ENCODE measurements at places on chromosomes 11 and 22.

GRCh38 chr11:2270322-2271076, at the start of gene ASCL2:
TSS of gene ASCL2 (minus strand) at chr11:2270588. CDS start at chr11:2270332, 256 bp downstream.
- no peaks in the 10 kb centered on the region for H3K36me3 ChIP-seq
- H3K27me3 ChIP-seq = peaks cover 28% of the 10 kb centered on the region
- H3K4me1 ChIP-seq = no peaks in the 10 kb centered on the region
- H3K4me3 ChIP-seq = no peak within 1 kb of the TSS
- H3K27ac ChIP-seq = no peak within 1 kb of the TSS
- DNase-seq = no peak

GRCh38 chr11:17353821-17354600, 2.4 kb downstream of the NCR3LG1 start:
- no peaks in the 10 kb centered on the region for H3K36me3 ChIP-seq
- peak overlapping the region; percentile 12 for H3K4me3 ChIP-seq
- H3K27me3 ChIP-seq = peaks cover 26% of the 10 kb centered on the region
- H3K4me1 ChIP-seq = peaks cover 2% of the 10 kb centered on the region
- DNase-seq = peak; percentile 5

DNA sequence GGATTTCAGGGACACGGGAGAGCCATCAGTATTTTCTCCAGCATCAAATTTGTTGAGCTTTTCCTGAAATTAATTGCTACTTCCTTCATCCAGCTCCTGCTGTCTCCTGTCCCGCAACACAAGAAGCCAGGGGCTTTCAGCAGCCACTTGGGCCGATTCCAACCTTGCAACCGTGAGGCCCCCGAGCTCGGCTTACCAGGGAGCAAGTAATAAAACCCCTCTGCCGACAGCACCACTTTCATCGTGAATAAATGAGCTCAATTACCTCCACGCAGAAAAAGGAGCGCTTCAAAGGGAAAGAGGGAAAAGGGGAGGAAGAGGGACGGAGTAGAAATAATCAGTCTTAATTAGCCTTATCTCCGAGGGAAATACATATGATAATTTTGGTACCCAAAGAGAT, 76.6 kb downstream of the CELSR1 start:
- no peak for DNase-seq
- no peaks in the 10 kb centered on the region for H3K4me1 ChIP-seq
- H3K27me3 ChIP-seq = no peaks in the 10 kb centered on the region
- H3K4me3 ChIP-seq = no peak overlapping the region
- no peaks in the 10 kb centered on the region for H3K36me3 ChIP-seq
- H3K27ac ChIP-seq = no peak overlapping the region

DNA sequence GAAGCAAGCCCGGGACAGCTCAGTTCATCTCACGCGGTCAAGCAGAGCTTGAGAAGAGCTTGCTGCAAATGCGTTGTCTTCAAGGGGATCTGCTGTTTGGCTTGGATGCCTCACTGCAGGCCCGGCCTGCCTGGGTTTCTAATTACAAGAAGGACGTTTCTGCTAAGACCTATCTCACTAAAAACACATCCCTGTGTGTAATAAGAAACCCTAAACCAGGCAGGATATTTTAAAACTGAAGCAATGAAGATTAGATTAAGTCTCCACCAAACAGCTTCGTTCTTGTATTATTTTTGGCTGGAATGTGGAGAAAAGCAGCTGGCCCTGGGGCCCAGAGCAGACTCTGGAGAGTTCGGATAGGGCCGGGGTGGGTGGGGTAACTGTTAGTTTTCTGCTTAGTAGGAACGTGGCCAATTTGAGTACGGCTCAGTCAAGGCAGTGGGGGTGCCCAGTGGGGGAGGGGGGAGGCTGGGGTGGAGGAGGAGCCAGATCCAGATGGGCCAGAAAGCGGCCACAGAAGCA, 6.0 kb downstream of the PKNOX2 start:
- no peaks in the 10 kb centered on the region for H3K27me3 ChIP-seq
- no peak overlapping the region for H3K27ac ChIP-seq
- no peaks in the 10 kb centered on the region for H3K36me3 ChIP-seq
- H3K4me3 ChIP-seq = no peak overlapping the region
- peaks cover 19% of the 10 kb centered on the region for H3K4me1 ChIP-seq

GRCh38 chr11:78325274-78325781, 92.3 kb downstream of the GAB2 start:
- H3K36me3 ChIP-seq = no peaks in the 10 kb centered on the region
- DNase-seq = no peak
- H3K27ac ChIP-seq = no peak overlapping the region
- H3K27me3 ChIP-seq = no peaks in the 10 kb centered on the region
- no peaks in the 10 kb centered on the region for H3K4me1 ChIP-seq
- H3K4me3 ChIP-seq = no peak overlapping the region

- no peak for DNase-seq
- no peaks in the 10 kb centered on the region for H3K27me3 ChIP-seq
- H3K36me3 ChIP-seq = peaks cover 2% of the 10 kb centered on the region
Measured at GRCh38 chr11:83181815-83182214, 11.7 kb upstream of the ANKRD42 start.

- H3K27me3 ChIP-seq = no peaks in the 10 kb centered on the region
- no peak for DNase-seq
- H3K4me3 ChIP-seq = no peak overlapping the region
- no peak overlapping the region for H3K27ac ChIP-seq
- peaks cover 12% of the 10 kb centered on the region for H3K4me1 ChIP-seq
Measured at GRCh38 chr22:27863556-27863955, 55.5 kb downstream of the PITPNB start.

DNA sequence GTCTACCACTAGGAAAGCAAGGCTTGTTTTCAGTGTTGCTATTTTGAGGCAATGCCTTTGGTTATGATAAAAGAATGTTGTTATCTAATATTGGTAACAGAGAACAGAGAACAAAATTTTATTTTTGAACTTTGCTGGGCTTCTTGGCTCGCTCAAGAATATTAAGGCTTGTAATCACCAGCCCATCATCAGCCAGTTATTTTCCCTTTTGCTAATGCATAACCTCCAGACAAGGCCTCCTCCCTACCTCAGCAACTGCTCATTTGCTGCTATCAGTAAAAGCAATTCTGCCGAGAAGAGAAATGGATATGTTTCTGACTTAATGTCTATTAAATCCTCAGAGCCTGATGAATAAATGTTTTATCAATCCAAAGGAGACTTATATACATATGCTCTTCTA, 8.9 kb downstream of the MTMR2 start:
- no peaks in the 10 kb centered on the region for H3K36me3 ChIP-seq
- no peak overlapping the region for H3K27ac ChIP-seq
- H3K4me1 ChIP-seq = peaks cover 5% of the 10 kb centered on the region
- no peak overlapping the region for H3K4me3 ChIP-seq
- no peak for DNase-seq

GRCh38 chr22:38314051-38314932, 2.9 kb downstream of the CSNK1E start:
- peaks cover 11% of the 10 kb centered on the region for H3K4me1 ChIP-seq
- no peak overlapping the region for H3K4me3 ChIP-seq
- DNase-seq = peak; percentile 27
- peak overlapping the region; percentile 33 for H3K27ac ChIP-seq
- H3K36me3 ChIP-seq = peaks cover 7% of the 10 kb centered on the region

DNA sequence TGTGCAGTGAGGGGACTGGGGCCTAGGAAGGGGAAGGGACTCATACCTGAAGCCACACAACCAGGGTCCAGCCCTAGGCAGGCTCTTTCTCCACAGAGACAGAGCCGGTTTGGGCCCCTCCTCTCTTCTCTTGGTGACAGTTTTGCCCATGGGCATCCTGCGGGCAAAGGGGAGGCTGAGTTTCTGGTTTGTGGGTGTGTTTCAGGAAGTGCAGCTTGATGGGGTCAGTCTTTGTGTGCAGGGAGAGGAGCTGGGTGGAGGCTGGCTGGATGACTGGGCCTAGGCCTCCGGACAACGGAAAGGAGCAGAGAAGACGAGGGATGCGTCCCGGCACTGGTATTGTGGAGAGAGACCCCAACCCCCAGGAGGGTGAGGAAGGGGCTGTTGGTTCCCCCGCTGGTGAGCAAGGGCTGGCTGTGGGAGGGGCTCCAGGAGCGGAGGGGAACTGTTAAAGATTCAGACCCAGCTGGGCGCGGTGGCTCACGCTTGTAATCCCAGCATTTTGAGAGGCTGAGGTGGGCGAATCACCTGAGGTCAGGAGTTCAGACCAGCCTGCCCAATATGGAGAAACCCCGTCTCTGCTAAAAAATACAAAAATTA, 23.4 kb upstream of the CELSR1 start:
- H3K27ac ChIP-seq = no peak overlapping the region
- no peaks in the 10 kb centered on the region for H3K4me1 ChIP-seq
- no peak for DNase-seq
- no peaks in the 10 kb centered on the region for H3K36me3 ChIP-seq
- H3K4me3 ChIP-seq = no peak overlapping the region

DNA sequence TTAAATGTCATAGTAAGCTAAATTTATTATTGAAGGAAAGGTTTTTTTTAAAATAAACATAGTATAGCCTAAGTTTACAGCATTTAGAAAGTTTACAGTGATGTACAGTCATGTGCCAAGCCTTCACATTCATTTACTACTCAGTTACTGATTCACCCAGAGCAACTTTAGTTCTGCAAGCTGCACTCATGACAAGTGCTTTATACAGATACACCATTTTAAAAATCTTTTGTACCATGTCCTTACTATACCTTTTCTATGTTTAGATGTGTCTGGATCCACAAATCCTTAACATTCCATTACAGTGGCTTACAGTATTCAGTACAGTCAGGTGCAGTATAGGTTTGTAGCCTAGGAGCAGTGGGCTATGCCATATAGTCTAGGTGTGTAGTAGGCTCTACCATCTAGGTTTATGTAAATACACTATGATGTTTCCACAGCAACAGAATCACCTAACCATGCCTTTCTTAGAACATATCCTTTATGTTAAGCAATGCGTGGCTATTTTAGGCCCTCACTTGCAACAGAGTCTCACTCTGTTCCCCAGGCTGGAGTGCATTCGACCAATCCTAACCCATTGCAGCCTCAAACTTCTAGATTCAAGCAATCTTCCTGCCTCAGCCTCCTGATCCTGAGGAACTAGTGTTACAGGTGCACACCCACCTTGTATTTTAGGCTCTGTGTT, 79.5 kb upstream of the SLC25A18 start:
- H3K27ac ChIP-seq = no peak overlapping the region
- H3K4me3 ChIP-seq = no peak overlapping the region
- H3K27me3 ChIP-seq = no peaks in the 10 kb centered on the region
- no peak for DNase-seq

DNA sequence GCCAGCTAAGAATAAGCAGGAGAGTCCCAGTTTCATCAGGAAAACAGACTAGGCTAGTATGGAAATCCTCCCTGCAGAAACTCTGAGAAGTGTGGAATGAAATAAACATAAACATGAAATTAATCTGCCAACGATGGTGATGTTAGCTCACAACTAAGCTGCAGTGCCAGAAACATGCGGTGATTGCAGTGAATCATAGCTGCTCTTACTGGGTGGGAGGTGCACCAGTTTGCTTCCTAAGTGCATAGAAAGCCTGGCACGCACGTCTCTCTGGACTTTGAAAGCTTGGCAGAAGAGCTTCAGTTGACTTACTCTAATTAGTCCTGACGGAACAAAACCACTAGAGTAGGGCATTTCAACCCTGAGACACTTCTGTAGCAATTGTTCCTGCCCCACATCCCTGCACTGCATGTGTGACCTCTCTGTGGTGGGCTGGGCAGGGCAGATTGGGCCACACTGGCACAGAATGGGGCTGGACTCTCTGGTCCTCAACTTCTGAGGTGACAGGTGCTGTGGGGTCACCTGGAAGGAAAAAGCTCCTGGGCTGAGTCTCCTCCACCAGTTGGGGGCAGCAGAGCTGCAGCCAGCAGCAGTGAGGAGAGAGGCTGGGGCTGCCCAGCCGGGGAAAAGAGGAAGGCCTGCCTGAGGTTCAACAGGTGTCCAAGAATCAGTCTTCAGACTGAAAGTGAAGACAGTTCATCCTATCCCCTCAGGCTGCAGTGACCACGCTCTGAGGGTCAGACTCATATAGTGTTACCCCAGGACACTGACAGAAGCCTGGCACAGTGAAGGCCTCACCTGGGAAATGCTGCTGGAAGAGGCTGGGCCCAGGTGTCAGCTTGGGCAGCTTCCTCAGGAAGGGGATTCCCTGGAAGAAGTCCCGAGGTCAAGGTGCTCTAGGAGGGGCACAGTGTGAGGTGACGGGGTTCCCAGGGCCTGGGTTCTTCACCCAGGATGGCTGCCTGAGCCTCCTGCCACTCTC, 40.5 kb downstream of the GGTLC2 start:
- no peaks in the 10 kb centered on the region for H3K27me3 ChIP-seq
- H3K4me1 ChIP-seq = no peaks in the 10 kb centered on the region
- no peak overlapping the region for H3K27ac ChIP-seq
- DNase-seq = peak; percentile 37

- no peak overlapping the region for H3K27ac ChIP-seq
- no peak for DNase-seq
- H3K36me3 ChIP-seq = no peaks in the 10 kb centered on the region
- no peaks in the 10 kb centered on the region for H3K4me1 ChIP-seq
Measured at GRCh38 chr11:26946257-26946716, 47.6 kb upstream of the FIBIN start.

- H3K36me3 ChIP-seq = no peaks in the 10 kb centered on the region
- peaks cover 1% of the 10 kb centered on the region for H3K27me3 ChIP-seq
- no peak for DNase-seq
- H3K4me1 ChIP-seq = no peaks in the 10 kb centered on the region
Measured at GRCh38 chr22:43887391-43887790, 4.4 kb downstream of the PNPLA5 start.

DNA sequence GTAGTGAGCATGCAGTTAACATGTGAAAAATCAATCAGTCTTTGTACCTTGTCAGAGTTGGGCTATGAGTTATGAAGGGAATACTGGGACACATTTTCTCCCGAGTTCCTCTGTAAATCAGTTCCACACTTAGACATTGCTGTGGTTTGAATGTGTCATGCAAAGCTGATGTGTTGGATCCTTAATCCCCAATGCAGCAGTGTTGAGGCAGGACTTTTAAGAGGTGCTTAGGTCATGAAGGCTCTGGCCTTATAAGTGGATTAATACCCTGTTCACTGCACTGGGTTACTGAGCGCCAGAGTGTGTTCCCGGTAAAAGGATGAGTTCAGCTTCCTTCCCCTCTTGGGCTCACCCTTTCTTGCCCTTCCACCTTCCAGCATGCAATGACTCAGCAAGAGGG, 742.1 kb upstream of the TENM4 start:
- no peak overlapping the region for H3K27ac ChIP-seq
- DNase-seq = no peak
- H3K27me3 ChIP-seq = no peaks in the 10 kb centered on the region

DNA sequence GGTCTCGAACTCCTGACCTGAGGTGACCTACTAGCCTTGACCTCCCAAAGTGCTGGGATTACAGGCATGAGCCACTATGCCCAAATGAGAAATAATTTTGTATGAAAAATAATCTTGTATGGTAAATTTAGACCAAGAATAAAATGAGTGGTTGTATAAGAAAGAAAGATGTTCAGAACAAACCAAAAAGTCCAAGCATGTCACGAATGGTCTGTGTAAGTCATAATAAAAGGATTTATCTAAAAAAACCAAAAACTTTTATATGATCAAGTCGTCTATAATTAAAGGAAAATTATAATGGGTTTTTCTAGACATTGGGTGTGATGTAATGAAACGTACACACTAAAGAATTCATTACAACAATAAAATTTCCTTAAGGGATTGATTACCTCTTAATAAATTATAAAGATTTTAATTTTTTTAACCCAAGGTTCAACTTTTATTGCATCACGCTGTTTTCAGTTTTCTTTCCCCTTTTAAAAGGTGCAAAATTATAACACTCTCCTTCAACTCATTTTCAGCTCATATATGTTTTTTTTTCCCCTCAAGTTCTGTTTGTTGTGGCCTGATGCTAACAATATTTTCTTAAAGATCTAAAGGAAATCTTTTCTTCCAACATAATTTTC, 8.9 kb upstream of the AQP11 start:
- H3K36me3 ChIP-seq = no peaks in the 10 kb centered on the region
- no peak overlapping the region for H3K4me3 ChIP-seq
- H3K4me1 ChIP-seq = no peaks in the 10 kb centered on the region
- no peak overlapping the region for H3K27ac ChIP-seq
- H3K27me3 ChIP-seq = no peaks in the 10 kb centered on the region

- no peaks in the 10 kb centered on the region for H3K36me3 ChIP-seq
- peaks cover 5% of the 10 kb centered on the region for H3K4me1 ChIP-seq
- no peaks in the 10 kb centered on the region for H3K27me3 ChIP-seq
- H3K4me3 ChIP-seq = no peak overlapping the region
Measured at GRCh38 chr11:10618490-10618889, 50.0 kb upstream of the LYVE1 start.

Data from mesendoderm (in vitro differentiated cells).